ENCODE measurements at places on chromosomes 12 and 14.

- no peak overlapping the region for H3K4me3 ChIP-seq
- H3K4me1 ChIP-seq, result no peaks in the 10 kb centered on the region
- H3K27ac ChIP-seq, result peak overlapping the region; percentile 22
These were observed 133.1 kb downstream of the DAAM1 start for GRCh38 chr14:59321626-59321949.

- no peak overlapping the region for H3K4me3 ChIP-seq
- H3K27me3 ChIP-seq, result no peaks in the 10 kb centered on the region
These were observed 87.9 kb downstream of the GAS2L3 start for GRCh38 chr12:100661300-100661951.

DNA sequence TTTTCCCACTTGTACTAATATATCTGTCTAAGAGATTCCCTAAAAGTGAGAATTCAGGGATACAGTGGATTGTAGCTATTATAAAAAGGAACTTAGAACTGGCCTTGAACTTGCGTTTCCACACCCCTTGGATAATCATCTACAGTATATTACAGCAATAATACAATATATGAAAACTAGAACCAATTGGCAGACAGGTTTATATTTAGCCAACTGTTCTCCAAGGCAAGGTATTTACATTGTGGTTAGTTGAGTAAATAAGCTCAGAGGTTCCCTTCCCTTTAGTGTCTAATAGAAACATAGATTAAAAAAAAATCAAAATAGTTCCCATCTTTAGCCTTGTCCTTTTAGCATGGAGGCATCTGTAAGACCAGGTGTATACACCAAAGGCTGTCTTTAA, 42.1 kb downstream of the LIMA1 start:
- peaks cover 8% of the 10 kb centered on the region for H3K4me1 ChIP-seq
- H3K36me3 ChIP-seq, result no peaks in the 10 kb centered on the region
- H3K27me3 ChIP-seq, result no peaks in the 10 kb centered on the region
- peak overlapping the region; percentile 98 for H3K27ac ChIP-seq
- no peak overlapping the region for H3K4me3 ChIP-seq

DNA sequence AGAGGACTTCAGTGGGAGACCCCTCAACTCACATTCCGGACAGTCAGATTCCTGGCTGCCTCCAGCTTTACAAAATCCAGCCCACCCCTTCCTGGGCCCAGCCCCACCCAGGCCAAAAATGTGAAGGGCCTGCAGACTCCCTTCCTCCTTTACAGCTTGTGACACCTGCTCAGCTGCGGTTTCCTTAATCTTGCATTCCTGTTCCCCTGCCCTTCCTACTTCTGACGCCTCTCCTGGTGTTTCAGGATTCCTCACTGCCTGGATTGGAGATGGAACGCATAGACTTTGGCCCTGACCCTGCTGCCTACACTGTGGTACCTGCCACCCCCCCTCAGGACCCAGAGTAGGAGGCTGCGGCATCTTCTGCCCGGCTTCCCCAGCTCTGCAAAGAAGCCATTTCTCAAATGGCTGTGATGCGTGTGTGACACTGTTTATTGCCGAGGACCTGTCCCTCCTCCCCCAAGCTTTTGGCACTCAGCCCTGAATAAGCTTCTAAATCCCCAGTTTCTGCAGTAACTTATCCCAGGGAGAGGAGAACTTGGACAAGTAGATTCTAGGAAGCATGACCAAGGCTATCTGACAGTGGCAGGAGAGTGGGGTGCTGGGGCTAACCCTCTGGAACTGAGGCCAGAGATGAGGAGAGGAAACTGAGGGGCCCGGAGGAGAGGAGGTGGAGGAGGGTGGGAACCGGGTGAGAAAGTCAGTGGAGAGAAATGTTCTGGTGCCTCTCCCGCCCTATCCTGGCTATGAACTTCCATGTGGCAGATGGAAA, 24.9 kb upstream of the BCDIN3D start:
- no peak overlapping the region for H3K4me3 ChIP-seq
- peak overlapping the region; percentile 72 for H3K27ac ChIP-seq
- H3K36me3 ChIP-seq, result no peaks in the 10 kb centered on the region

DNA sequence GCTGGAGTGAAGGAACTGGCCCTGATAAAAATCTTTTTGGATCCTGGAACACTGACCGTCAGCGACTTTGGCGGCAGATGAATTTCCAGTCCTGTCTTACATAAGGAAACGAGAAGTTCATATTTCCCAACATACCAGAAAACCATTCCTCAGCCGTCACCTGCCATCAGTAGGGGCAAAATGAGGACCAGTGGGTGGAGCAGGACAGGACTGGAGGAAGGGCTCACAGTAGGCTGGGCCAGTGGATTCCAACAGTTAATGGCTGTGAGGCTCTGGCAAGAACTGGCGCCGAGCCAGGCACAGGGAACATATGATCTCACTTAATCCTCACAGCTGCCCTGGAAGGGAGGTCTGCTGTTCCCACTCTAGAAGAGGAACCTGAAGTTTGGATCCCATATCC, 67.2 kb upstream of the FAM181A start:
- no peaks in the 10 kb centered on the region for H3K27me3 ChIP-seq
- no peak overlapping the region for H3K27ac ChIP-seq
- no peak for DNase-seq
- H3K4me3 ChIP-seq, result no peak overlapping the region
- H3K36me3 ChIP-seq, result no peaks in the 10 kb centered on the region

DNA sequence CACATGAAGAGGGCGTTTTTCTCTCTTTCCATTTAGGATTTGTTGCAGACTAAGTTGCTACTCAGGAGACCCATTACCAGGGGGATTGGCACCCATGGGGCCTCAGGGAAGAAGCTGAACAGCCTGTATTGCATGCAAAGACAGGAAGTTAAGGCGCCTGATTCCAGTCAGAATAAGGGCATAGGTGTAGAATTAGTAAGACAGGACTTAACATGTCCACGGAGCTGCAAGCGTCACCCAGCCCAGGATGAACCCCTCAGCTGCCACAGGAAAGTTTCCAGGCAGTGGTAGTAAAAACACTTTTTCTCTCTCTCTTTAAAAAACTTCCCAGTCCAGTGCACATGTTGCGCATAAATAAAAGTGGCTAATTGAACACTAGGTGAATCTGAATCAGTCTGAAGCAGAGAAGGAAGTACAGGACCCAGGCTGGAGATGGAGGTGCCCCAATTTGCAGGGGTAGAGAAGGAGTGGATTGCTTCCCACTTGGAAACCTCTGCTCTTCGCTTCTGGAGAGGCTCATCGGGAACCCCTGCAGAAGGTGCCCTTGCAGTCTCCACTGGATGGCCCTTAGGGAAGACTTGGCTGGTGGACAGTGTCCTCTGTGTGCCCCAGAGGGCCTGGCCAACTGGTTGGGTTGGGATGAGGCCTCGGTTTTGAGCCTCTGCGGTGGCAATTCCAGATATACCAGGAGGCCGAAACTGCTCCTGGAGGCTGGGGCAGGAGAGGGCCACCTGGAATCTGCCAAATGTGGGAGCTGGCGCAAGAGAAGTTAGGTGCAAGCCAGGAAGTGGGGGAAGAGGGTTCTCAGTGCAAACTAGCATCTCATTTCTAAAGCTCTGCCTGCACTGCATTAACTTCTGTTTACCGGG, 10.7 kb upstream of the TBX3 start:
- no peak overlapping the region for H3K27ac ChIP-seq
- no peaks in the 10 kb centered on the region for H3K36me3 ChIP-seq
- no peak for DNase-seq
- H3K4me3 ChIP-seq, result no peak overlapping the region

DNA sequence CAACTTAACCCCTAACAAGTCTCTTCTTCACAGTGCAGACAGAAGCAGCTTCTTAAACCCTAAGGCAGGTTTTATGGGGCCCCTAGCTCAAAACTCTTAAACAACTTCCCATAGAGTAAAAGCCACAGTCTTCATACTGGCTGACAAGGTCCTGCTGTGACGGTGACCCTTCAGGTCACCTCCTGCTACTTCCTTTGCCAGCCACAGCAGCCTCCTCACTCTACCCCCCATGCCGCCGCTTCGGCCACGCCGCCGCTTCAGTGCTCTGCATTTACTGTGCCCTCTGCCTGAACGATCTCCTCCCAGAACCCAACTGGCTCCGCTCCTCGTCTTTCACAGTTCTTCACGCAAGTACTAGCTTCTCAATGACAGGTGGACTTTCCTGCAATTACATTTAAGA, 45.5 kb downstream of the ACADS start:
- H3K36me3 ChIP-seq, result no peaks in the 10 kb centered on the region
- H3K27ac ChIP-seq, result no peak overlapping the region
- no peaks in the 10 kb centered on the region for H3K4me1 ChIP-seq
- H3K4me3 ChIP-seq, result no peak overlapping the region
- no peaks in the 10 kb centered on the region for H3K27me3 ChIP-seq

- no peaks in the 10 kb centered on the region for H3K4me1 ChIP-seq
- H3K27ac ChIP-seq, result no peak overlapping the region
- H3K4me3 ChIP-seq, result no peak overlapping the region
- no peaks in the 10 kb centered on the region for H3K36me3 ChIP-seq
These were observed 36.2 kb upstream of the NUDT4 start for GRCh38 chr12:93341409-93342049.

DNA sequence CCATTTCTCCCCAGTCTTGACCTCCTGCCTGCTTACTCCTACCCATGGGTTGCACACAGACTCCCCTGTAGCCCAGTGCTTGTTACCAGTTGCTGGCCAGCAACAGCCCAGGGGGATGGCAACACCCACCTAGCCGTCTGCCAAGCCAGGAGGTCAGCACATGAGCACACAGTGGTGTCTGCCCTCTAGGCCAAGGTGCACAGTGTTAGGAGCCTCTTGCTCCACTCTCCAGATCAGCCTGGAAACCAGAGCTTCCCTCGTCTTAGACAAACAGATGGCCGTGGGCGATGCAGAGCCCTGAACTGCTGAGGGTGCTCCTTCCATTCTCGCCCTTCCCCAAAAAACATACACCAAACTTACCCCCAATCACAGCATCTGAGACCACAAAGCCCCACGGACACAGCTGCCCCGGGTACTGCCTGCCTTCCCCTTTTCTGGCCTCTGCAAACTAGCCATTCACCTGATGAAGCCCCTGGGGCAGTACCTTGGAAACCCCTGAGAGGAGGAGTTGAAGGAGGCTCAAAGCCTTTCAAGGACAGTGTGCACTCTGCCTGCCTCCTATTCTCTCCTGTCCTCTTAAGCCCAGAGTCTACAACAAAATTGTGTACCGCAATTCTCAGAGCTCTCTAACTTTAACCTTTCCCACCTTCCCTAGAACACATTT, 1.0 kb upstream of the GPD1 start:
- no peak overlapping the region for H3K27ac ChIP-seq
- DNase-seq, result no peak
- H3K4me1 ChIP-seq, result no peaks in the 10 kb centered on the region
- no peaks in the 10 kb centered on the region for H3K27me3 ChIP-seq
- H3K36me3 ChIP-seq, result no peaks in the 10 kb centered on the region

- peak overlapping the region; percentile 23 for H3K27ac ChIP-seq
- H3K4me1 ChIP-seq, result no peaks in the 10 kb centered on the region
- H3K4me3 ChIP-seq, result no peak overlapping the region
- DNase-seq, result no peak
These were observed 179.2 kb downstream of the CACNA1C start for GRCh38 chr12:2231956-2232355.

GRCh38 chr12:96263449-96263902, 69.3 kb downstream of the ELK3 start:
- peak overlapping the region; percentile 1 for H3K27ac ChIP-seq
- no peak overlapping the region for H3K4me3 ChIP-seq

DNA sequence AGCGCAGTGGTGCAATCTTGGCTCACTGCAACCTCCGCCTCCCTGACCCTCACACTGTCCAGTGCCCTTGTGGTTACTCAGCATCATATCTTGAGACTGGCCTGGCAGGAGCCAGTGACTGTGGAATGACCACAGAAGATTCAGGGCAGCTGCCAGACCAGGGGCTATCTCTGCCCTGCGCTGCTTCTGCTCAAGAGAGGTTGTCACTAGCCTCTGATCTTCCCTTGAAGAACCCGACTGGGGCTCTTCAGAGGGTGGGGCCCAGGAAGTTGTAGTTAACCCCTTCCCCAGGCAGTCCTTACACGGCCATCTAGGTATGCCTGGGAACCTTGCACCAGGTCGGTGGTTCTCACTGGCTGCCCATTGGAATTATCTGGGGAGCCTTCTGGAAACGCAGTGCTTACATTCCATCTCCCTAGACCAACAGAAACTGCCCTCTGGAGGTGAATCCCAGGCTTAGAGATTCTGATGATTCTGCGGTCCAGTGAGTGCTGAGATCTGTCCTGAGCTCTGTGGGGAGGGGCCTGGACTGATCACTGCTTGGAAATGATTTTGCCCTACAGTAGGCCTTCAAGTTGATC, 41.4 kb downstream of the PLEKHG3 start:
- H3K27ac ChIP-seq, result peak overlapping the region; percentile 64
- no peaks in the 10 kb centered on the region for H3K27me3 ChIP-seq
- H3K36me3 ChIP-seq, result no peaks in the 10 kb centered on the region

DNA sequence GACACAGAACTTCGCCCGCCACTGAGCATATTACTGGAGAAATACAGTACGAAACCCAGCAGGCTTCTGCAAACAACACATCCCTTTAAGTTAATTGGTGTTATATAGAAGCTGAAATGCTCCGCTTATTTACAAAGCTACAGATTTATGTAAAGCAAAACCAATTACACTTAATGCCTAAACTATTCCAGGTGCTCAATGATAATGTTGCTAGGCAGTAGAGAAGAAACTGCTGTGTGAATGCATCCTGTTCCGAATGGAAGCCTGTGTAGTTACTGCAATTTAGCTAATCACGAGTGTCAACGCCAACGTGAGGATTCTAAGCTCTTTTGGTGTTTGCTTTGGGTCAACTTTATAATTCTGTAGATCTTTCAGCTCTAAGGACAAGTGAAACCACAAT, 89.8 kb downstream of the SLC15A5 start:
- no peak overlapping the region for H3K4me3 ChIP-seq
- H3K4me1 ChIP-seq, result no peaks in the 10 kb centered on the region
- DNase-seq, result no peak
- H3K27ac ChIP-seq, result no peak overlapping the region
- H3K27me3 ChIP-seq, result no peaks in the 10 kb centered on the region

GRCh38 chr12:51281202-51281924, 11.1 kb upstream of the SMAGP start:
- H3K27me3 ChIP-seq, result no peaks in the 10 kb centered on the region
- no peak for DNase-seq
- H3K27ac ChIP-seq, result no peak overlapping the region
- H3K4me3 ChIP-seq, result no peak overlapping the region

- H3K36me3 ChIP-seq, result no peaks in the 10 kb centered on the region
- DNase-seq, result no peak
- H3K4me1 ChIP-seq, result no peaks in the 10 kb centered on the region
- H3K27ac ChIP-seq, result no peak overlapping the region
- H3K27me3 ChIP-seq, result no peaks in the 10 kb centered on the region
These were observed 130.2 kb upstream of the LRFN5 start for GRCh38 chr14:41476526-41476925.

Measured in uterus (tissue), 4 donors.